ENCODE measurements at places on chromosomes 7 and 10. TPM values are rescaled to one million over a fixed set of nuclear protein-coding genes. Genes with fewer than 3 reads are reported as not detected.

- H3K27ac ChIP-seq = peak overlapping the region; percentile 66
- peak; percentile 34 for DNase-seq
- H3K4me3 ChIP-seq = peak overlapping the region; percentile 97
- H3K36me3 ChIP-seq = peaks cover 5% of the 10 kb centered on the region
- no peaks in the 10 kb centered on the region for H3K27me3 ChIP-seq
- peaks cover 8% of the 10 kb centered on the region for H3K4me1 ChIP-seq
Observed at GRCh38 chr7:104206841-104207240, 972 bp downstream of the ORC5 start.

- H3K36me3 ChIP-seq = no peaks in the 10 kb centered on the region
- H3K4me1 ChIP-seq = peaks cover 54% of the 10 kb centered on the region
- peak overlapping the region; percentile 65 for H3K4me3 ChIP-seq
- DNase-seq = peak; percentile 97
- H3K27me3 ChIP-seq = no peaks in the 10 kb centered on the region
Observed at GRCh38 chr10:103849880-103850571, 5.3 kb downstream of the SH3PXD2A start.

DNA sequence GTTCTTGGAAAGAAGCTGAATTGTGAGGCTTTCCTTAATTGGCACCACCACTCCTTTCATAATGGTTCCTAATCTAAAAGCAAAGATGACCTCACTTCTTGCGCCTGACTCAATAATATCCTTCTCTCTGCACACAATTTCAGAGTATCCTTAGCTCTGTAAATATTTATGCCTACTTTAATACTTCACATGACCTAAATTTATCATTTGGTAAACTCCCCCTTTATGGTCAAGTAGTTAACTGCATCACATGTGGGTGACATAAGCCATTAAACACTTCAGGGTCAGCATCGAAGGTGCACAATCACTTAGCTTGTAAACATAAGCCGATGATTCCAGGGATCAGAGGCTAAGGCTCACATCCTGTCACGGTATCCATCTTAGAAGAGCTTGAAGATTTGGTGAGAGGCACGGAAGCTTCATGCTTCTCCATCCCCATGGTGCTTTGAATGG lies 7.3 kb upstream of the RHOBTB1 start:
- DNase-seq = no peak
- no peaks in the 10 kb centered on the region for H3K27me3 ChIP-seq
- H3K4me3 ChIP-seq = no peak overlapping the region

GRCh38 chr7:155713384-155713783 lies 68.9 kb downstream of the RBM33 start:
- no peaks in the 10 kb centered on the region for H3K27me3 ChIP-seq
- H3K4me3 ChIP-seq = no peak overlapping the region

DNA sequence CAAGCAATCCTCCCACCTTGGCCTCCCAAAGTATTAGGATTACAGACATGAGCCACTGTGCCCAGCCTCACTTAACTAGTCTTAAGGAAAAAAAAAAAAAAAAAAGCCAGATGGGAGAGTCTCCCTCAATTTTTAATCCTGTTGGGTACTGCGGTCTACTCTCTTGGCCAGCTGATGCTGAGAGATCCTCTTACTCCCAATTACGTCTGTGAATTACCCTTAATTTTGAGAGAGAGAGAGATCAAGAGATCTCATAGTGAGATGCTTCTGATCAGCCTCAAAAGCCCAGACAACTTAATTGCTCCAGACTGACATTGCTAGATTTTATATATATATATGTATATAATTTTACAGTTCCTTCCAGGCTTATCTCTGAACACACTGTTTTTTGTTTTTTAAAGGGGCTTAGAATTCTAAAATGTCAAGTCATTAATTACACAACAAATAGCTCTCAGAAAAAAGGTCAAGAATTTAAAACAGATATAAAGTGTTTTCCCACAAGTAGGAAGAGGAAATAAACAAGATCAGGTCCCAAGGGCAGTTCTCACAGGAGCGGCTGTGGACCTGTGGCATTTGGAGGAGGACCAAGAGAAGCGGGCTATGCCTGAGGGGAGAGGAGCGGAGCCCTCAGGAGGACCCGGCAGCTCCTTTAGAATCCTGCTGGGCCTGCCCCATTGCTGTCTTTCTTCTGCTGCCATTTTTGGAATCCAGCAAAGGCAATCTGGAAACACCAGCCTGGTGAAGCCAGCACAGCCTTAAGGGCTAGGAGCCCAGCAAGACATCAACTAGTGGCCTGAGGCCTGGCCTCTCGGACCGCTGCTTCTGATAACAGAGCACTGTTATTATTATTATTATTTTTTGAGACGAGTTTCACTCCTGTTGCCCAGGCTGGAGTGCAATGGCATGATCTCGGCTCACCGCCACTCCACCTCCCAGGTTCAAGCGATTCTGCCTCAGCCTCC lies 30.1 kb downstream of the DENND2A start:
- H3K27ac ChIP-seq = peak overlapping the region; percentile 73
- no peaks in the 10 kb centered on the region for H3K36me3 ChIP-seq
- DNase-seq = peak; percentile 27
- H3K4me3 ChIP-seq = no peak overlapping the region
- peaks cover 45% of the 10 kb centered on the region for H3K4me1 ChIP-seq

The DTX2 gene
- total RNA-seq = 4.3 TPM

DNA sequence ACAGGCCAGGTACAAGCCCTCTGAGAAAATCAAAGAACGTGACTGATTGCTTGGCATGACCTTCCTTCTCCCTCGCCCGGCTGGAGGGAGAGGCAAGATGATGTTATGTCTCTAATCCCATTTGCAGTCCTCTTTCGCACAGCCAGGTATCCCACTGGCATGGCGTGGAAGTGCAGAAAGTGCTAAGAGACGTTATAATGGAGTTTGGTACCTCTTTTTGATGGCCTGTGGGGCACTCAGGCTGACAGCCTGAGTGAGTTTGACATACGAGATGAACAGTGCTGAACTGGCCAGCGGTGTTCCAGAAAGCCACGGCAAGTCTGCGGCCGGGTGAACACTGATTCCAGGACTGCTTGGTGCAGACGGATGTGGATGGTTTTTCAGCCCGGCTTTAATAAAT lies 241.6 kb downstream of the RAB11FIP2 start:
- no peak overlapping the region for H3K4me3 ChIP-seq
- H3K36me3 ChIP-seq = no peaks in the 10 kb centered on the region
- DNase-seq = no peak
- no peaks in the 10 kb centered on the region for H3K4me1 ChIP-seq
- no peak overlapping the region for H3K27ac ChIP-seq

The ADAM12 gene
- 141 TPM for total RNA-seq

The MEOX2 gene
- not detected for total RNA-seq

DNA sequence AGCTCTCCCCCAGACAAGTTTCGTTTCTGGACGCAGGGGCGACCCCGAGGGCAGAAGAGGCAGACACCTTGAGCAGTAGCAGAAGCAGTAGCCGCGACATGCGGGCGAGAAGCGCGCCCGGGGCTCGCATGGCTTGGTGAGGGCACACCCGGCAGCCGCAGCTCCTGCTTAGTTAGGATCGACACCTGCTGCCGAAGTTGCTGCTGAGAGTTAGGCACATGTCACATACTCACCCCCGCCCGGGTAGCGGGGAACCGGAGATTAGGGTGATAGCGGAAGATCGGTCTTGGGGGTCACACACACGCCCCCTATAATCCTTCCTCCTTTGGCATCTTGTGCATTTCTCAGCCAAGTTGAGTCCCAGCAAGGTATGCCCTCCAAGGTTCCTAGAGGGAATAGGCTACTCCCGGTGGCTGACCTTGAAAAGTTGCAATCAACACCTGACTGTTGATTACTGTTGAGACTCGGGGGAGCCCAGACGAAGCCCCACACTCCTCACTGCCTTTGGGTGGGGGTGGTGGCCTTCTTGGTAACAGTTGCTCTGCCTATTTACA lies 668 bp downstream of the GPR37 start:
- H3K27me3 ChIP-seq = peaks cover 37% of the 10 kb centered on the region
- DNase-seq = no peak
- no peaks in the 10 kb centered on the region for H3K4me1 ChIP-seq
- no peak overlapping the region for H3K27ac ChIP-seq

- peaks cover 3% of the 10 kb centered on the region for H3K36me3 ChIP-seq
- no peaks in the 10 kb centered on the region for H3K27me3 ChIP-seq
- no peak overlapping the region for H3K27ac ChIP-seq
- DNase-seq = no peak
Observed at GRCh38 chr10:133368153-133368552, 5.0 kb downstream of the ECHS1 start.

- H3K4me3 ChIP-seq = 0 out of 2 replicates have a peak overlapping the region, but pooled peaks have one; percentile 8
- peak; percentile 99 for DNase-seq
Observed at GRCh38 chr10:117439243-117439912, 64.1 kb upstream of the PDZD8 start.

- H3K27ac ChIP-seq = peak overlapping the region; percentile 81
- DNase-seq = peak; percentile 40
- H3K36me3 ChIP-seq = no peaks in the 10 kb centered on the region
Observed at GRCh38 chr10:88116971-88117626, 253.7 kb downstream of the PTEN start.

The MINDY4 gene
- 3.5 TPM for total RNA-seq

The EGFR gene
- 55.0 TPM for total RNA-seq

The NPTX2 gene
- 0.97 TPM for total RNA-seq

- DNase-seq = peak; percentile 13
- no peaks in the 10 kb centered on the region for H3K27me3 ChIP-seq
- no peak overlapping the region for H3K27ac ChIP-seq
- no peak overlapping the region for H3K4me3 ChIP-seq
- H3K36me3 ChIP-seq = no peaks in the 10 kb centered on the region
Observed at GRCh38 chr7:131753620-131754222, 197.3 kb upstream of the PODXL start.

The GNGT1 gene
- total RNA-seq = not detected

- DNase-seq = no peak
- no peaks in the 10 kb centered on the region for H3K36me3 ChIP-seq
- no peaks in the 10 kb centered on the region for H3K27me3 ChIP-seq
- no peak overlapping the region for H3K4me3 ChIP-seq
- H3K27ac ChIP-seq = no peak overlapping the region
Observed at GRCh38 chr7:17134786-17135185, 163.7 kb upstream of the AHR start.

The HSPA12A gene
- total RNA-seq = 4.8 TPM

- peaks cover 15% of the 10 kb centered on the region for H3K4me1 ChIP-seq
- no peak overlapping the region for H3K4me3 ChIP-seq
Observed at GRCh38 chr7:95503271-95504131, 17.8 kb downstream of the ASB4 start.

The DRGX gene
- total RNA-seq = not detected

Measured in GM23248 (cell line).